ENCODE measurements at places on chromosomes 13 and 19. TPM values are rescaled to one million over a fixed set of nuclear protein-coding genes. Genes with fewer than 3 reads are reported as not detected.

DNA sequence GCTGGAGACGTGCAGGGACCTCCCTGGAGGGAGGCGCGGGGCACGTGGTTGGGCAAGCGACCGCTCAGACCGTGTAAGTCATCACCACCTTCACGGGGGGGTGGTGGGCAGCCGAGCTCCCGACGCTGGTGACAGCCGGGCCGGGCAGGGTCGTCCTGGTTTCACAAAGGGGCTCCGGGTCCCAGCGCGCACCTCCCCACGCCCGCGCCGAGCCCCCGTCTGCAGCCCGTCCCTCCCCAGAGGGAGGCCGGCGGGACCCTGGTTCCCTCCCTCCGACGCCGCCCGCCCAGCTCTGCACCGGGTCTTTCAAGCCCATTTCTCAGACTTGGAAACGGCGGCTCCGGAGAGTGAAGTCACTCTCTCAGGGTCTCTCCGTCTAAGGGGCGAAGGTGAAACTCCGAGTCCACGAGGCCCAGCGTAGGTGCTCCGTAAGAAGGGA lies 729 bp upstream of the ARID3A start:
- H3K4me3 ChIP-seq = peak overlapping the region; percentile 68
- peaks cover 8% of the 10 kb centered on the region for H3K4me1 ChIP-seq
- no peaks in the 10 kb centered on the region for H3K36me3 ChIP-seq

DNA sequence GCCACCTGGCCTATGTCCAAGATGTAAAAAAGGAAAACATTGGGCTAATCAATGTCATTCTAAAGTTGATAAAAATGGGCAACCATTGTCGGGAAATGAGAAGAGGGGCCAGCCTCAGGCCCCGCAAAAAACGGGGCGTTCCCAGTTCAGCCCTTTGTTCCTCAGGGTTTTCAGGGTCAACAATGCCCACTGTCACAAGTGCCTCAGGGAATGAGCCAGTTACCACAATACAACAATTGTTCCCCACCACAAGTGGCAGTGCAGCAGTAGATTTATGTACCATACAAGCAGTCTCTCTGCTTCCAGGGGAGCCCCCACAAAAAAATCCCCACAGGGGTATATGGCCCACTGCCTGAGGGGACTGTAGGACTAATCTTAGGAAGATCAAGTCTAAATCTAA lies 112.5 kb downstream of the ZNF486 start:
- no peak overlapping the region for H3K27ac ChIP-seq
- peaks cover 2% of the 10 kb centered on the region for H3K4me1 ChIP-seq
- H3K4me3 ChIP-seq = no peak overlapping the region
- no peaks in the 10 kb centered on the region for H3K27me3 ChIP-seq
- no peak for DNase-seq

DNA sequence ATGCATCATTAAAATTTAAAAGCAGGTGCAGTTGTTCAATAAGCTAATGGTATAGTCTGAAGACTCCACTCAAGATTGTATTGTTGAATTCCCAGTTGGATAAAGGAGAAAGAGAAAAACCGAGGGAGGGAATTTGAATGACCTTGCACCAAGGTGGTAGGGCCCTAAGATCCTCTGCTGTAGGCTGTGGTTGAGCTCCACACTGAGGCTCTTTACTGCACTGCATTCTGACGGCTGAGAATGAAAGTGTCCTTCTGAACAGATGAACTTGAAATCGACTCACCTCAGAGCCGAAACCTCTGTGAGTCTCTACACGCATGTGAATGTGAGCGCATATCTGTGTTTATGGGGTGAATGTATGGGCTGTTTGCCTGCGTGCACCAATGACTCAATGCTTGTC lies 388.9 kb upstream of the DACH1 start:
- peaks cover 8% of the 10 kb centered on the region for H3K4me1 ChIP-seq
- H3K27ac ChIP-seq = no peak overlapping the region
- DNase-seq = no peak
- H3K27me3 ChIP-seq = peaks cover 18% of the 10 kb centered on the region

GRCh38 chr13:60491531-60491930 lies 94.5 kb downstream of the TDRD3 start:
- H3K27ac ChIP-seq = no peak overlapping the region
- H3K36me3 ChIP-seq = peaks cover 18% of the 10 kb centered on the region
- no peaks in the 10 kb centered on the region for H3K27me3 ChIP-seq
- no peak overlapping the region for H3K4me3 ChIP-seq

DNA sequence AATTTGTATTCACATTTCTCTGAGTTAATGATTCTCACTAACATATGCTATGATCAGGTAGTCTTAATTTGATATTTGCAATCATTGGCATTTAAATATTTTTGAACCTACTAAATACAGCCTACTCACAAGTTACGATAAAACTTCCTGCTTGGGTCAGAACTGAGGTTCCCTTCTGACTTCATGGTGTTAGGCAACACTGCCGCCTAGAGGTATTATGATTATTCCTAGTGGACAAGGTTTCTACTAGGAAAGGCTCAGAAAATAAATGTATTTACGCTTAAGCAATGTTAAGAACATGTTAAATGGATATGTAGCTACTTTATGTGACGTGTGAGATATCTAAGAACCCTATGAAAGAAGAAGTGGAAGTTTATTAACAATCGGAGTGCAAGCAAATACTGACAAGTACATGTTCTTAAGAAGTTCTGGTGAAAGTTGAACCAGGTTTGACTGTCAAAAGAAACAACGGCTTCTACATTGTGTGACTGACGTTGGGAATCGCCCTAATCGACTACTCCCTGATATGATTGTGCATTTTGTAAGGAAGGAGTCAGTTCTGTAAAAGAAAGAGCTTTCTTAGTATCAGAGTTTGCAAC lies 1395.8 kb downstream of the SLITRK5 start:
- no peaks in the 10 kb centered on the region for H3K36me3 ChIP-seq
- DNase-seq = no peak
- H3K4me1 ChIP-seq = no peaks in the 10 kb centered on the region
- H3K27me3 ChIP-seq = no peaks in the 10 kb centered on the region
- no peak overlapping the region for H3K4me3 ChIP-seq
- no peak overlapping the region for H3K27ac ChIP-seq

- no peaks in the 10 kb centered on the region for H3K36me3 ChIP-seq
- H3K4me3 ChIP-seq = peak overlapping the region; percentile 84
- peaks cover 3% of the 10 kb centered on the region for H3K4me1 ChIP-seq
- no peaks in the 10 kb centered on the region for H3K27me3 ChIP-seq
Measured at GRCh38 chr19:18895038-18895823, 727 bp downstream of the CERS1 start.

- peak overlapping the region; percentile 41 for H3K4me3 ChIP-seq
- peaks cover 3% of the 10 kb centered on the region for H3K36me3 ChIP-seq
- DNase-seq = no peak
- H3K27me3 ChIP-seq = peaks cover 6% of the 10 kb centered on the region
Measured at GRCh38 chr13:99990126-99990977, 8.8 kb downstream of the ZIC2 start.

- no peak for DNase-seq
- H3K36me3 ChIP-seq = no peaks in the 10 kb centered on the region
- H3K27ac ChIP-seq = no peak overlapping the region
- peaks cover 11% of the 10 kb centered on the region for H3K4me1 ChIP-seq
- no peak overlapping the region for H3K4me3 ChIP-seq
Measured at GRCh38 chr19:3723883-3724282, 15.7 kb downstream of the TJP3 start.

GRCh38 chr13:25652764-25653163 lies 281.0 kb downstream of the ATP8A2 start:
- no peak overlapping the region for H3K4me3 ChIP-seq
- peaks cover 14% of the 10 kb centered on the region for H3K4me1 ChIP-seq
- H3K27me3 ChIP-seq = no peaks in the 10 kb centered on the region

GRCh38 chr13:113621046-113621445 lies 36.5 kb downstream of the TFDP1 start:
- no peak overlapping the region for H3K27ac ChIP-seq
- peak; percentile 50 for DNase-seq
- H3K4me1 ChIP-seq = peaks cover 21% of the 10 kb centered on the region
- no peak overlapping the region for H3K4me3 ChIP-seq
- no peaks in the 10 kb centered on the region for H3K27me3 ChIP-seq

- H3K36me3 ChIP-seq = no peaks in the 10 kb centered on the region
- no peaks in the 10 kb centered on the region for H3K27me3 ChIP-seq
- no peak overlapping the region for H3K27ac ChIP-seq
Measured at GRCh38 chr13:28413999-28414398, 80.9 kb downstream of the FLT1 start.

- H3K27ac ChIP-seq = no peak overlapping the region
- peaks cover 1% of the 10 kb centered on the region for H3K27me3 ChIP-seq
- no peaks in the 10 kb centered on the region for H3K36me3 ChIP-seq
Measured at GRCh38 chr13:44407379-44407778, 33.8 kb downstream of the SERP2 start.

DNA sequence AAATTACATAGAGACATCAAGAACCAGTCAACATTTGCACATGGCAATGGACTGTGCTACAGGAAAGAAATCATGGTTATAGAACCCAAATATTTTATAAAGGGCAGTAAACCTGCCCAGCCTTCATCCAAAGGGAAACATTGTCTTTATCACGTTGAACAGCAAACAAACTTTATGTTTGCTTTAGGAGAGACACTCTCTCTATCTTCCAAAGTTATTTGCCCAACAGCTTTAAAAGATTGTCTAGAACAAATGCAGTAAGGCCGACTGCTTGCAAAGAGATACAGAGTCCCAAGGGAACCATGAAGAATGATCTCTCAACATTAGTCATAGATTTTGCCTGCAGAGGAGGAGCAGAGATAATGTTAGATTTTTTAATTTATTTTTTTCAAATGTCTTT lies 1323.5 kb upstream of the SLC10A2 start:
- H3K27ac ChIP-seq = no peak overlapping the region
- H3K4me1 ChIP-seq = peaks cover 2% of the 10 kb centered on the region
- no peak for DNase-seq
- H3K27me3 ChIP-seq = no peaks in the 10 kb centered on the region
- H3K4me3 ChIP-seq = no peak overlapping the region

- peak; percentile 100 for DNase-seq
- H3K36me3 ChIP-seq = peaks cover 11% of the 10 kb centered on the region
- H3K27ac ChIP-seq = peak overlapping the region; percentile 58
- no peaks in the 10 kb centered on the region for H3K27me3 ChIP-seq
Measured at GRCh38 chr19:55670280-55671053, 4.6 kb upstream of the EPN1 start.

DNA sequence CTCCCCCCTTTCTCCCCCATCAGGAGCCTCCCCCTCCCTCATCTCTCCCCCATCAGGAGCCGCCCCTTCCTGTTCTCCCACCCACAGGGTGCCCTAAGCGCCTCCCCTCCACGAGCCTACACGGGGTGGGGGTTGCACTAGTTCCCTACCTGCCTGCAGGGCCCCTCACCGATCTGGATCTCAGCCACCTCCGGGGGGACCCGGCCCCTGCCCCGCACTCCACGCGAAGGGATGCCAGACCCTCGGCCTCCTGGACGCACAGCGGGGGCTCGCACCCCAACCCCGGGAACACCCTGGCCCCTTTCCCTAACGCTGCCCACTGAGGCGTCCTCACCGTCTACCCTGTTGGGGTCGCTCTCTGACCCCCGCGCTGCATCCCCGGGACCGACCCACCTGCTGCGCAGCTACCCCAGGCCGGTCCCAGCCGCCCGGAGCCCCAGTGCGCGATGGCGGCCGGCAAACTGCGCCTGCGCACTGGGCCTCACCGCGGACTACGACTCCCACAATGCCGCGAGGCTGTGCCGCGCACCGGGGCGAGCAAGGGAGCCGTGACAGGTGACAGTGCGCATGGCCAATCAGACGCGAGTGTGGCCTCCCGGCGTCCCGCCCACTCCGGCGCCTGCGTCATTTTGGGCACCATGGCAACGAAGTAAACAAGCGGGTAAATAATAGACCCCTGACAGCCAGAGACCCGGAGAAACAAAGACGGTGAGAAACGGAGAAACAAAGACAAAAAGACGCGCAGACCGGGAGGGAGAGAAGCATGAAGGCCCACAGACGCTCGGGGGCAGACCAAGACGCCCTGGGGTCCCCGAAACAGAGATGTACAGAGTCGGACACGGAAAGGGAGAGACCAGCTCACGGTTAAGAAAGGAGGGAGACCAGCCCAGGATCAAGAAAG lies at the start of gene ZSCAN18:
Gene ZSCAN18 (minus strand): TSS at position 451 of the 901 bp plus-strand sequence. CDS start 7,964 bp downstream, outside the sequence.
- peak within 1 kb of the TSS; percentile 89 for H3K4me3 ChIP-seq
- peaks cover 11% of the 10 kb centered on the region for H3K4me1 ChIP-seq
- peaks cover 22% of the 10 kb centered on the region for H3K36me3 ChIP-seq
- no peaks in the 10 kb centered on the region for H3K27me3 ChIP-seq
- peak; percentile 99 for DNase-seq

GRCh38 chr13:111359237-111359915 lies 38.9 kb downstream of the TEX29 start:
- no peak overlapping the region for H3K4me3 ChIP-seq
- DNase-seq = no peak
- H3K4me1 ChIP-seq = no peaks in the 10 kb centered on the region
- H3K36me3 ChIP-seq = peaks cover 5% of the 10 kb centered on the region

DNA sequence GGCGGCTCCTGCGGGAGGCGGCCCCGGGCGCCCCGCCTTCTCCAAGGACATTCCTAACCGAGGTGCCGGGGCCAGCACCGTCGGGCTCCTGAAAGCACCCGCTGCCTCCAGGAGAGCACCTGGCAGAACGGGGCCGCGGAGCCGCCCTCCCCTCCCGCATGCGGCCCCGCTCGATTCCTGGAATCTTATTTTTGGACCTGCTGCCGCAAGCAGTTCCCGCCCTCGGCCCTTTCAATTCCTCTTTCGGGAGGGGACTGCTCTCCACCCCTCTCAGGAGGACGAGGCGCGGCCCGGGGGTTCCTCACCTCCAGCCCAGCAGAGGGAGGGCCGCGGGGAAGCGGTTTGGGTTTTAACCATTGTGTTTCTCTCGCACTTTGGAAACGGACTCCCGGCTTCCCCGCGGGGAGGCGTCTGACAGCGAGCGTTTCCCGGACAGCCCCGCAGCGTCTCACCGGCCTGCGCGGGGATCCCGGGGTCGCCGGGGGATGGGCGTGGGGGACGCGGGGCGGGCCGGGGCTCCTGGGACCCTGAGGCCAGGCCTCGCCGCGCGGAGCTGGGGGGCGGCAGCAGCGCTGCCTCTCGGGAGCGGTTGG lies 849 bp downstream of the GAS6 start:
- H3K36me3 ChIP-seq = peaks cover 6% of the 10 kb centered on the region
- peak overlapping the region; percentile 76 for H3K4me3 ChIP-seq
- peaks cover 8% of the 10 kb centered on the region for H3K27me3 ChIP-seq
- DNase-seq = no peak

DNA sequence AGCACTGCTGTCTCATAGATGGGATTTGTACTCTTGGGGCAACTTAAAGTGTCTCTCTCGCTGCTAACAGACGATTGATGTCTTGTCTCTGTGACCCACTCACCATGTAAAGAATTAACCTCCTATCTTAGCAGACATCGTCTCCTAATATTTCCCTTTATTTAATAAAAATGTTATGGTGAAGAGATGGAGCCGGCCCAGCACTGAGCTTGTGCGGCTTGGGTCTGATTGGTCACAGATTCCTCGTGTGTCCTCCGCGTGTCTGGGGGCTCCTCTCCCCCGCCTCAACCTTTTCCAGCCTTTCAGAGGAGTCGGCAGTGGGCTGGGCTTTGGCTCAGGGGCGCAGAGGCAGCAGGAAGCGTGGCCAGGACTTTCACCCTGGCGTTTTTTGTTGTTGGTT lies 13.2 kb upstream of the CRTC1 start:
- H3K36me3 ChIP-seq = peaks cover 6% of the 10 kb centered on the region
- no peak overlapping the region for H3K27ac ChIP-seq
- no peak overlapping the region for H3K4me3 ChIP-seq
- DNase-seq = no peak

The KLF1 gene
- not detected for total RNA-seq

The ZNF836 gene
- 18.1 TPM for total RNA-seq

The ALOX5AP gene
- 1.1 TPM for total RNA-seq

The RXFP2 gene
- total RNA-seq = not detected

The WDR87 gene
- total RNA-seq = not detected

The PSG2 gene
- total RNA-seq = not detected

The CLDN10 gene
- total RNA-seq = not detected

The COMP gene
- 10.6 TPM for total RNA-seq

The SHISA7 gene
- not detected for total RNA-seq

The ATXN8OS gene
- not detected for total RNA-seq

The CATSPERD gene
- not detected for total RNA-seq

The CGB8 gene
- total RNA-seq = 3.1 TPM
